ENCODE measurements at places on chromosomes 5 and 9.

- ATAC-seq = no peak
Observed at GRCh38 chr9:93452710-93453046, 703 bp downstream of the FAM120AOS start.

DNA sequence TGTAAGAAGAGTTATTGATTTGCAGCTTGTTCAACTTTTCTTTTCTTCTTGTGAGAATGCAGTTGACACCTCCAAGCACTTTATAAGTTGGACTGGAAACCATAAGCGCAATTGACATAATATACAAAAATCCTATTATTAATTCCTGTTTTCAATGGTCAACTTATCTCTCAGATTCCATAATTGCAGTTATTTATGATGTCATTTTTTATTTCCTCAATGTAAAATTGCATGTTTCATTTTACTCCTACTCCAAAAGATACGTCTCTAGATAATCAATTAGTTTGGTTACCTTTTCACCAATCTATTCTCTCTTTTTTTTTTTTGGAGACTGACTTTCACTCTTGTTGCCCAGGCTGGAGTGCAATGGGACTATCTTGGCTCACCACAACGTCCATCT lies 1416.1 kb upstream of the CDH6 start:
- no peak for ATAC-seq

GRCh38 chr9:748861-749497 lies 92.5 kb upstream of the DMRT1 start:
- ATAC-seq = no peak

DNA sequence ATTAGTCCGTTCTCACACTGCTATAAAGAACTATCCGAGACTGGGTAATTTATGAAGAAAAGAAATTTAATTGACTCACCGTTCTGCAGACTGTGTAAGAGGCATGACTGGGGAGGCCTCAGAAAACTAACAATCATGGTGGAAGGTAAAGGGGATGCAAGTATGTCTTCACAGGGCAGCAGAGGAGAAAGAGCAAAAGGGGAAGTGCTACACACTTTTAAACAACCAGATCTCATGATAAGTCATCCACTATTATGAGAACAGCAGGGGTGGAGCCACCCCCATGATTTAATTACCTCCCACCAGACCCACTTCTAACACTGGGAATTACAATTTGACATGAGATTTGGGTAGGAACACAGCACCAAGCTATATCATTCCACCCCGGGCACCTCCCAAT lies 26.6 kb downstream of the FST start:
- no peak for ATAC-seq

DNA sequence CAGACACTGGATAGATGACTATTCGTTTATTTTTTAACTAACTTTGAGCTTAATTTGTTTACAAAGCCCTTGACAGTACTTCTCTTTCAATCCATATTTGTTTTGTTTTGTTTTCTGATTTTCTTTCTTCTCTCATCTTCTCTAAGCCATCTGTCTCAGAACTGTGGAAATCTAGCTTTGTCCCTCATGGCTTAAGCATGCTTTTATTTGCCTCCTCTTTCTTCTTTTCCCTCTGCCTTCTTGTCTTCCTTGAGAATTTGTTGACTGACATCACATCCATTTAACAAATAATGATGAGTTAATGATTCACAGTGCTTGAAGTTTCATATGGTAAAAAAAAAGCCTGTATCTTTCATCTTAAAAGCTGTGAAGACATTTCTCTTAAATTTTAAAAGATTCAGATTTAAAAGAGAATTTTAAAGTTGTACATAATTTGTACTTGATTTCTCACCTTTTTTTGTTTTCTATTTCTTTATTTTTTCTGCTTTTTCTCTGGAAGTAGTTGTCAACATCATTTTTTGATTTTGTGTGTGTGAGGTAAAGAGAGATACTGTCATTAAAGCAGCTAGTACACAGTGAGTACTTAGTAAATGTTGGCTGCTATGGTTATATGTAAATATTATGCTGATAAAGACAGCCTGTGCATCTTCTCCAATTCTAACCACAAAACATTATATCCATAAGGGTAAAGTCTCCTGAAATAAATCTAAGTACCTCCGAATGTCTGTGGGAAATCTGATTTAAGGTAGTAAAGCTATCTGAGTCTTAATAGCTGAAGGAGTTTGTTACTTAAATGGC lies 13.9 kb upstream of the SGCD start:
- ATAC-seq = no peak

- ATAC-seq = no peak
Observed at GRCh38 chr5:99331061-99331460, 402.3 kb upstream of the CHD1 start.

DNA sequence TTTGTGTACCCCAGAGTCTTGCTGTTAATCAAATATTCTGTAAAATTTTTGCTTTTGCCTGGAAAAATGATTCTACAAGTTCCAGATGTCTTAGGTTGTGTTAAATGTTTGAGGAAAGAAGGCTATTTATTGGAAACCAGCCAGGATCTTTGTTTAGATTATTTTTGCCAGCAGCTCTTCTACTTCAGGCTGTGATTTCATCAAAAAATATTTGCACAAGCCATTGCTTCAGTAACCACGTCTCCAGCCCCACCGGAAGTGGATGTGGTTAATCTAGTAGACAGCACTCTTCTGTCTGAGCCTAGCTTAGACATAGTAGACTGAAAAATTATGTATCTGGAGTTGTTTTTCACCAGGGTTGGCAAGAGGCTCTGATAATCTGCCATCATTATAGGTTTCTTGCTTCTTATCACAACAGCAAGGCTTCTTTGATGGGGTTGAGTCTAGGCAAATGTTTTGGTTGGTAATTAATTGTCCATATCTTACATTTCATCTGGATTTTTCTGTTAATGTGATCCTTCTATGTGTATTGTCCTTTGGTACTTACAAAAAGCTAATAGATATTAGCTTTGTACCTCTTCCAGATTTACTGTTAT lies 17.1 kb downstream of the KCTD16 start:
- ATAC-seq = peak; percentile 73

DNA sequence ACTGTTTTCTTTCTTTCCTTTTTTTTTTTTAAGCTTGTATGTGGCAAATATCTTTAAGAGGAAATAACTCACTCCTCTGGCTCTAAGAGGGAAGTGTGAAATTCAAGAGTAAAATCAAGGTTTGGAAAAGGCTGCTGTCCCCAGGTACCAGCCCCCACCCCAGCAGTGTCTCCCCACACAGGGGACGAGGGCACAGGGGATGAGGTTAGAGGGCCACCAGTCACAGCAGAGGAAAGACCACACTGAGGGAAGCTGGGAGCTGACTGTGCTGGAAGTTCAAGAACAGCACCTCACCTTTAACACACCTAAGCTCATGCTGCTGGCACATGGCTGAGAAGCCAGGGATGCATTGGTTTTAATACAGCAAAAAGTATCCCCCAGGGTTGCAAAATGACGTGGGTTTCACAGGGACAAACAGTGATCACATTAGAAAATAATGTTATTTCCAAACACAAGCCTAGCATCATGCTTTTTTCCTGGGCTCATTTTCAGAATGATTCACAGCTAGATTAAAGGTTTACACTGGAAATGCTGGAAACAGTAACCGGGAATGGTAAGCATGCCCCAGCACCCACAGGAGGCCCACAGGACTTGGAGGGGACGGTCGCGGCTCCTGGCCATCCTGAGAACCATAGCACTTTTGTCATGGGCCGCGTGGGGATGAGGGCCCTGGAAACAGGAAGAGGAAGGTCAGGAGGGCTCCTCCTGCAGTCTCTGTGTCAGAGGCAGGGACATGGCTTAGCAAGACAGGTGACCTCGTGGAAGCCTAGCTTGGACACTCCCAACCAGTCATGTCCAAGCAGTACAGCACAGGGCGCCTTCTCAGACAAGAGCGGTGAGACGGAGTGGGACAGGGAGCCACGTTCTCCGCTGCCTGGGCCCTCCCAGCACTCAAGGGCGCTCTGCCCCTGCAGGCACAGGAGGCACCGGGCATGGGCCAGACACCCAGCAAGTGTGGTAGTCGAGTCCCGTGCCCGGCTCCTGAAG lies 6.9 kb downstream of the LPCAT1 start:
- ATAC-seq = peak; percentile 22

GRCh38 chr9:21095561-21095960 lies 17.8 kb upstream of the IFNB1 start:
- no peak for ATAC-seq

GRCh38 chr9:35914301-35914807 lies 5.1 kb downstream of the SPAAR start:
- ATAC-seq = peak; percentile 62

- no peak for ATAC-seq
Observed at GRCh38 chr9:88237991-88238571, 99.8 kb upstream of the SPATA31C2 start.

DNA sequence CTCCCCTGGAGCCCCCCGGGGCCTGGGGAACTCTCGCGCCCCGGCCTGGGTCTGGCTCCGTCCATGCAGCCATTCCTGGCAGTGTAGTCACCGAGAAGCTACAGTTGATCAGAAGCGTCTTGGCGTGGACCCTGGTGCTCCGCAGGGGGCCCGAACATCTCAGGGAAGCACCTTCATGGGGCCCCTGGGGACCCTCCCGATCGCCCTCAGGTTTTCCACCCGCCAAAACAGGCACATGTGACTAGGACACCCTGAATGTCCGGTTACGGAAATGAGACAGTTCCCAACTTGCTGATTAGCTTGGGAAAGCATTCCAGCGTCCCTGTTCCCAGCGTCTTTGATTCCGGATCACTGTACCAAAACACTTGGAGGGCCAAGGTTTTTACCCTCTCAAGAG lies 472 bp downstream of the FBXO4 start:
- ATAC-seq = peak; percentile 28

DNA sequence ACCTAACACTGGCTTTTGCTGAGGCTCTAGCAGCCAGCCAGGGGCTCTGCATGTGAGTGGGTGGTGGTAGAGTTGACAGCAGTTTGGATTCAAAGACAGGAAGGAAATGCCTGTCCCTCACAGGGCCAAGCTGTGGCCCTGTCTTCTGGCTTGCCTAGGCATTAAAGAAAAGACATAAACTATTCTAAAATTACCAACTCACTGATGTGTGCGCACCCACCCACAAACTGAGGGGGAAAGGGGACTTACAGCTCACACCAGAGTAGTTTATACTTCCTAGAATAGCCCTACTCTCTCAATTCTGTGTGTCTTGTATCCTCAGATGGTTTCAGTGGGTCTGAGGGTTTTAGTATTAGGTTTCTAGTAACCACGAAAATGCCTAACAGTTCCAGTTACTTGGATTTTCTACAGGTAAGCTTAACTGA lies 18.3 kb upstream of the IL13 start:
- no peak for ATAC-seq

DNA sequence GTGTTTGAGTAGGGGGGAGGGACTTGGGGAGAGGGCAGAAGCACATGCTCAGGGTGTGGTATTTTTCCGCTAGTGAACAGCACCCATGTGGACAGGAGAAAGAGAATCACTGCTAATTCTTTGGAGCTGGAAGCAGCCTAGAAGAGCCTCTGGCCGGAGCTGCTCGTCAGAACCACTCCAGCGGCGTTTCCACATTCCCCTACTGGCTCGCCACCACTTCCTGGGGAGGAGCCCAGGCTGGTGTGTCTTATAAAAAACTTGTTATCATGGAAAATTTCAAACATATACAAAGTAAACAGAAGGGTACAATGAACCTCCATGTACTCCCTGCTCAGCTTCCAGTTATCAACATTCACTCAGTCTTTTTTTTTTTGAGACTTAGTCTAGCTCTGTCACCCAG lies 26.7 kb downstream of the LHX2 start:
- ATAC-seq = no peak

DNA sequence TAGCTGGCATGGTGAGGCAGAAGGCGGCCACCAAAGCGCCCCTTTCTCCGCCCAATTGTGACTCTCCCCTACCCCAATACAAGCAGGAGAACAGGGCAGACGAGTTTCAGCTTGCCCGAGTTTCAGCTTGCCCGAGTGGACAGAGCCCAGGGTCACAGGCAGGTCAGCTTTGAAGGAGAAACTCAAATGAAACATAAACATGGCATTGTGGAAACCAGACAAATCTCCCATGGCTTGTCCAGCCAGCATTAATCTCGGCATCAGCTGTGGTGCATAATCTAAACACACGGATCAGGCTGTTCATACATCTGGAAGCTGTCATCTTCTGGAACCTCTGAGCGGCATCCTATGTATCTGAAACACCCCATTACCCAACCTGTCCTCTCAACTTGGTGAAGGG lies 16.9 kb downstream of the PTCH1 start:
- ATAC-seq = no peak

- no peak for ATAC-seq
Observed at GRCh38 chr5:136375920-136376319, 10.6 kb upstream of the TRPC7 start.

- no peak for ATAC-seq
Observed at GRCh38 chr5:122153774-122154173, 24.4 kb downstream of the ZNF474 start.

GRCh38 chr5:101024299-101024698 lies 121.2 kb upstream of the ST8SIA4 start:
- ATAC-seq = no peak

DNA sequence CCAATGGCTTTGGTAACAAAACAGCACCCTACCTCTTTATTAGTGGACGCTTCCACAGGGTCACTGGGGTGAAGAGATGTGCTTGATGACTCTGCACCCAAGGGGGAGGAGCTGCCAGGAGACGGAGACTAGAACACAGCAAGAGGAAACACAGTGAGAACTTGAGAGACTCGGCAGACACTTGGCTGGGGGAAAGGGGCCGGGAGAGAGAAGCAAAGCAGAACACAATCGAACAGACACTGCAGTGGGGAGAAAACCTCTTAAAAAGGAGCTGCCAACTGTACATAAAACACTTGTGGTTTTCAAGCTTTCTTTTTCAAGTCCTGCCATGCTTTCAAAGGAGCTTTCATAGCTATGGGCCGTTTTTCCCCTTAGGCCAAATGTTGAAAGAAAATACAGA lies 151.0 kb downstream of the ENTREP1 start:
- no peak for ATAC-seq

DNA sequence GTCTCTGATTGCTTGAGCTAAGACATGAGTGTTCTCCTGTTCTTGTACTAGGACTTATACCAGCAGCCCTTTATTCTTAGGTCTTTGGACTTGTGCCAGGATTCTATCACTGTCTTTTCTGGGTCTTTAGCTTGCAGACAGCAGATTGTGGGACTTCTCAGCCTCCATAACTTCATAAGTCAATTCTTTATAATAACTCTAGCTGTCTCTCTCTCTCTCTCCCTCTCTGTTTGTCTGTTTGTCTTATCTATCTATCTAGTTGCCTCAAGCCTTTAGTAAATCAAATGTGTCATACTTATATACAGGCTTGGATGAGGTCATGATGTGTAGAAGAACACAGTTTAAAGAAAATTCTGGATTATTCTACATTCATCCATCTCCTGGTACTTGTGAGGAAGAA lies 11.5 kb upstream of the ANKRD55 start:
- no peak for ATAC-seq

DNA sequence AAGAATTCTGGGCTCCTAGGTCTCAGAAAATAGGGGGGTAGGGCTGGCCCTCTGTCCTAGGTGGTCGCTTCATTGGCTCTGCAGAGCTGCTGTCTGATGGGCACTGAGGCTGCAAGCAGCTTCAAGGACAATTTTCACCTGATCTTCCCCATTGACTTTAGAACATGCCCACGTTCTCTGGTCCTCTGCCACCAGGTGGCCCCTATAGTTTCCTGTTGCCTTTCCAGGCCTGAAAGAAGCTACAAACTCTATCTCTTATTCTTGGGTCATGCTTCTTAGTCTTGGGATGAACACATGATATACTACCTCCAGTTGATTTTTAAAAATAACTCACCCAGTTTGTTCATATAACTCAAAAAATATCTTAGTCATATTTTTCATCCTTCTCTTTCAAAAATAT lies 26.3 kb downstream of the SPZ1 start:
- ATAC-seq = no peak

GRCh38 chr5:135446615-135447014 lies 533 bp downstream of the DCANP1 start:
- no peak for ATAC-seq
